ENCODE measurements at places on chromosomes 11 and 22.

- DNase-seq, result no peak
These were observed 3.9 kb downstream of the DGKZ start for GRCh38 chr11:46351148-46351547.

DNA sequence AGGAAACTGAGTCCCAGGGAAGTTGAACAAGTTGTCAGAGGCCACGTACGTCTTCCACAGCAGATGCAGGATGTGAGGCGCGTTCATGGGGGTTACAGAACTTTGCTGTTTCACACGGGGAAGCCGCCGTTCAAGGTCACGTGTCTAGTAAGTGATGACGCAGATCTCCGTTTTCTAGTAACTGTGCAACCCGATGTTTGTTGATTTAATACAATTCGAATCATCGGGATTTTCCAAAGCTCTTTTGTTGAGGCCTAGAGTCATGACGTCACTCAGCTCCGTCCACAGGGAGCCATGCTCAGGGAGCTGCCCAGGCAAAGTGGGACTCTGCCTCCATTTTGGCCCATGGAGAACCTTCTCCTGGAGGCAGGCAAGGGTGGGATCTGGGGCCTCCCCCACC lies 1121.8 kb downstream of the TBC1D22A start:
- no peak for DNase-seq

DNA sequence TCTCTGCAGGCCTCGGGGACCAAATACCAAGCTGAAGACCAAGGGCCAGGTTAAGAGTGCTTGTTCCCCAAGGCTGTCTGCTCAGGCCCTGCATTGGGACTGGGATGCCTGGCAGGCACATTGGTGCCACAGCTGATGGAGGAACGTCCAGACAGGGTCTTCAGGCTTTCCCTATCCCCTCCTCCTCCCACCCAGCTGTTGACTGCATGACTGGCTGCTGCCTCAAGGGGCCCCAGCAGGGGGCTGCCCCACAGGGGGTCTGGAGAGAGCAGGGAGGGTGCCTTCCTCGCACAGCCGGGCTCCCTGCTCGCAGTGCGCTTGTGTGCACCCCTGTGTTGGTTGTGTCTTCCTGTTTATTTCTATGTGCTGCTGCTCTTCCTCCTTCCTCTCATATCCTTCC lies 9.9 kb downstream of the RCOR2 start:
- no peak for DNase-seq

- DNase-seq, result no peak
These were observed 32.9 kb downstream of the RPS6KA4 start for GRCh38 chr11:64391839-64392238.

GRCh38 chr11:69044111-69045013 lies 4.4 kb upstream of the TPCN2 start:
- peak; percentile 58 for DNase-seq

DNA sequence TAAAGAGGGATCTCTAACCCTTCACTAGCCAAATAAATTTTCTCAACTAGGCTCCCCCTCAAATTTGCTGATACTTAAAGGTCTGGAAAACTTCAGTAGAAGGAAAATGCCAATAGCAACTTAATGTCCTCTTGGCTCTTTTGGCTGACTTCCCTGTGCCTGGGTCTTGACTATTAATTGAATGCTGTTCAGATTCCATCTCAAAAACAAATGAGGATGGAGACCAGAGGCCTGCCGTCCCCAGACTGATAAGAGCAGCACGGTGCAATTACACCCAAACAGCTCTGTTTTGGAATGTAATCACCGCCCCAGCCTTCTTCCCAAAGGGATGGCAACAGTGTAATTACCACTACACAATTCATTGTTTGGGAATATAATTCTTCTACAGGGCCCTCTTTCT lies 89.3 kb upstream of the CHRM4 start:
- no peak for DNase-seq

- no peak for DNase-seq
These were observed 782.9 kb upstream of the CCDC90B start for GRCh38 chr11:84069048-84069447.

DNA sequence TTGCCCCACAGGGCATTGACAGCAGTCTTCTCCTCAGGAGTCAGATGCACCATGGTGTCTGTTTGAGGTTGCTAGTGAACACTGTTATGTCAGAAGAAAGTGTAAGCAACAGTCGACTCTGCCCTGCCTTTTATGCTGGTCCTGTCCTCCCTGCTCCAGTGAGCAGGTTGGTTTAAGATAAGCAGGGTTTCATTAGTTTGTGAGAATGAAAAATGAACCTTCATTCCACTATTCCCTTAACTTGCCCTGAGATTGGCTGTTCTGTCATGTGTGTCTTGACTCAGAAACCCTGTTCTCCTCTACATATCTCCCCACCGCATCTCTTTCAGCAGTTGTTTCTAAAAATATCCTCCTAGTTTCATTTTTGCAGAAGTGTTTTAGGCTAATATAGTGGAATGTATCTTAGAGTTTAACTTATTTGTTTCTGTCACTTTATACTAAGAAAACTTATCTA lies at the start of gene HBD:
Gene HBD (minus strand): TSS at position 103 of the 454 bp plus-strand sequence. CDS start 50 bp downstream, at position 53.
- DNase-seq, result no peak

- no peak for DNase-seq
These were observed 11.3 kb downstream of the LSP1 start for GRCh38 chr11:1864231-1864630.

DNA sequence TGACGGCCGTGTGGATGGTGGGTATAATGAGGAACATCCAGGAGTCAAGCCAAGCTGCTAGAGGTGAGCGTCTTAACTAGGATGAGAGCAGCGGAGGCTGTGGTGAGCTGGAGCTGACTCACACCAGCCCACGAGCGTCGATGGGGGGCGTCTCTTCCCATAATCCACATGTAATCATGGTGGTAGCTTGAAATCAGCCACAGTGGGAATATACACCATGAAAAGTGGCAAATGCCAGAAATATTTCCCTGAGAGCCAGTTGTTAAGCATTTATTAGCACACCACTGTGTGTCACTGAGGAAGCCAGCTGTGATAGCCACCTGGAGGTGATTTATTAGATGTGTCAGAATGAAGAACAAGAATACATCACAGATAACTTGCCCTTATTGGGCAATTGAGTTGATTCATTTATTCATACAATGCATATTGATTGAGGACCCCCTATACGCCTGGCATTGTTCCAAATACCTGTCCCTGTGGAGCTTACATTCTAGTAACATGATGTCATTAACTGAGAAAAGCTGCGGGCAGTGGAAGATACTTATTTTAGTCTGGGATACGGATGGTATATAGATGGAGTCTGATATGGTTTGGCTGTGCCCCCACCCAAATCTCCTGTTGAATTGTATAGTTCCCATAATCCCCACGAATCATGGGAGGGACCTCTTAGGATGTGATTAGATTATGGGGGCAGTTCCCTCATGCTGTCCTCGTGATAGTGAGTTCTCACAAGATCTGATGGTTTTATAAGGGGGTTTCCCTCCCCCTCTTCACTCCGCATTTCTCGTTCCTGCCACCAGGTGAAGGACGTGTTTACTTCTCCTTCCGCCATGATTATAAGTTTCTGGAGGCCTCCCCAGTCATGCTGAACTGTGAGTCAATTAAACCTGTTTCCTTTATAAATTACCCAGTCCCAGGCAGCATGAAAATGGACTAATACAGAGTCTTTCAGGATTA lies 473.4 kb downstream of the METTL15 start:
- DNase-seq, result no peak

DNA sequence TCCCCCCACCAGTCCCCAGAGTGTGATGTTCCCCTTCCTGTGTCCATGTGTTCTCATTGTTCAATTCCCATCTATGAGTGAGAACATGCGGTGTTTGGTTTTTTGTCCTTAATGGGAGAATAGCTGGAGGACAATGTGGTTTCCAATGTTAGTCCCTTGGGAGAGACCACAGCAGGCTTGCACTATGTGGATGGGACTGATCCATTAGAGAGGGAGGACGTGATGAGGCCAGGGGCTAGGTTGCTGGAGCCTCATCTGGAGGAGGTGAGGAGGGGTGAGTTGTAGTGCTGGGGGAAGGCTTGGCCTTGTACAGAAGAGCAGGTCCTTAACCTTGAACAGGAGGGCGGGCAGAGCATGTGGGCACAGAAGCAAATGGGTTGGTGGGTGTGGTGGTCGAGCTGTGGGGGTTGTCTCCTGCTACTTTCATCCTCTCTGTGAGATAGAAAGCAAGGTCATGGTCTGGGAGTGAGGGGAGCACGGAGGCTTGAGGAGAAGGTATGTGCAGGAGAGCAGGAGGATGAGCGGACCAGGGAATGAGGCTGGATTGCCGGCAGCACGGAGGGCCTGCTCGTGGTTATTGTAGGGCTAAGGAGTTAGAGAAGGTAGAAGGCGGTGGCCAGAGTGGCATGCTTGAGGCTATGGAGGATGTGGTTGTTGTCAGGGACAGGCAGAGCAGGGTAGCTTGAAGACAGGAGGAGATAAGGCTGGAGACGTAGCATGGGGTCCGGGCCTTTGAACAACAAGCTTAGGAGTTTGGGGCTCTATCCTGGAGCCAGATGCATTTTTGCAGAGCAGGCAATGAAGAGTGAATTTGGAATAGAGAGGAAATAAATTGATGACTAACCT lies 11.2 kb upstream of the SREBF2 start:
- no peak for DNase-seq

DNA sequence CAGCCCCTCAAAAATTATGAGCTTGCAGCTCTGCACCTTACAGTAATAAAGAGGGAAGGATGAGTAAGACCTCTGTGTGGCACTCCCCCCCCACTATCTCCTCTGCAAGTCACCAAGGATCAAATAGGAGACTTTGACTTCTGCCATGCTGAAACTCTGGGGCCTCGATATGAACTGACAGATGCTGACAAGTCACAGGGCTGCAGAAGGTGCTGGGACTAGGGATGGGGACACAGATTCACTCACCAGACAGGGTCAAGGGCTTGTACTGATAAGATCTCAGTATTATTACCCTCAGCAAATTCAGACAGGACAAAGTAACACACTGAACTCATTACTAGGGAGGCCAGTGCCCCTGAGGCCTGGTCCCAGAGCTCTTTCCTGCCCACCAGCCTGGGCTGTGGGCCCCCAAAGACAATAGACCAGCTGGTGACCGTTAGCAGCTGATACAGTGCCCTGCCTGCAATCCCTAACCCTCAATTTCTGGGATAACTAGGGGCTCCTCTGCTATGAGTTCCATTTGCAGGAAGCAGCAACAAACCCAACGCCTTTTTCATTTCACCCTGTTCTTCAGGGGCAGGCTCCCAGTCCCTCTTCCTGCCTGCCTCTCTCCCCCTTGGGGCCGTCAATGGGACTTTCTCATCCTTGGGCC lies 20.1 kb downstream of the TMPRSS13 start:
- no peak for DNase-seq

- DNase-seq, result peak; percentile 81
These were observed 6.4 kb upstream of the IFITM3 start for GRCh38 chr11:326842-327580.

GRCh38 chr11:84969103-84969502 lies 658.0 kb downstream of the DLG2 start:
- DNase-seq, result no peak

DNA sequence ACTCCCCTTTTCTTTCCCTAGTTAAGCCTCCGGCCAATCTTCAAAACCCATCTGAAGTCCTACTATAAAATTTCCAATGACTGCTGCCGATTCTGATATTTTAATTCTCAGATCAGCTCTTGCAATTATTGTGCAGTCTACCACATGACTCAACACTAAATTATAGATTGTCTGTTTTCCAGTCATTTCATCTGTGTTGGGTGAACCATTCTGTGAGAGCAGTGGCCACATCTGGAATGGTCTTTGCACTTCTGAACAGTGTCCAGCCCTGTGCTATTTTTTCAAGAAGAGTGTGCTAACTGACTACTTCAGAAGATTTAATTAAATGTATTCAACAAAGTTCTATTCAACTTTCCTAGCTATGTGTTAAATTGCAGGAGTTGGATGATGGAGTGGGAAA lies 47.2 kb upstream of the MMP7 start:
- DNase-seq, result no peak

- no peak for DNase-seq
These were observed 15.9 kb upstream of the NFRKB start for GRCh38 chr11:129911298-129911697.

- no peak for DNase-seq
These were observed 40.4 kb downstream of the AMPD3 start for GRCh38 chr11:10495464-10495786.

DNA sequence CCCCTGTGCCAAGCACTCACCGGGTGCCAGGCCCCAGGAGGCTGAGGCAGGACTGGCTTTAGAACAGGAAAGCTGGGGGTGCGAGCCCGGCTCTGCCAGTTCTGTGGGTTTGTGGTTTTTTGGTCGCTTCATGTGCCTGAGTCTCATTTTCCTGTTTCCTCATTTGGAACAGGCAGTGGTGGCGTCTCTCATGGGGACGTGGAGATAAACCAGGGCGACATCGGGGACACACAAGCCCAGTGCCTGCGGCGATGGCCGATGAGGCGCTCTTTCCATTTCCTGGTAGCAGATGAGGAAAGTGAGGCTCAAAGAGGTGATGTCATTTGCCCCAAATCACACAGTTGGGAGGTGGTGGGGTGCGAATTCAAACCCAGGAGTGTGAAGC lies 20.8 kb upstream of the CHKA start:
- no peak for DNase-seq

DNA sequence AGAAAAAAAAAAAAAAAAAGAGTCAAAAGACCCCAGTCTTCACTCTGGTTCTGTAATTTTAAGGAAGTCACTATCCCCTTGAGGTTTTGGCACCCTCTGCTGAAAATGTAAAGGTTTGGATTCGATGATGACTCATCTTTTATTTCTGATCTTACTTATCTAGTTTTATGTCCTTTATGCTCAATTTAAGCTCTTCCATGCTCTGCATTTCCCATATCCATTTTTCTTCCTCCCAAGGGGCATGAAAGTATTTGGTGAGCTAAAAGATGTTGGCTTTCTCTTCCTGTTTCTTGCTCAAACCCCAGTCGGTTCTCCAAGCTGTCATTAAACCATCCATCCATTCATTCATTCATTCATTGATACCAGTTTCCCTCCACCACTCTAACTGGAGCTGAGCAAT lies 61.0 kb upstream of the CDON start:
- DNase-seq, result no peak

DNA sequence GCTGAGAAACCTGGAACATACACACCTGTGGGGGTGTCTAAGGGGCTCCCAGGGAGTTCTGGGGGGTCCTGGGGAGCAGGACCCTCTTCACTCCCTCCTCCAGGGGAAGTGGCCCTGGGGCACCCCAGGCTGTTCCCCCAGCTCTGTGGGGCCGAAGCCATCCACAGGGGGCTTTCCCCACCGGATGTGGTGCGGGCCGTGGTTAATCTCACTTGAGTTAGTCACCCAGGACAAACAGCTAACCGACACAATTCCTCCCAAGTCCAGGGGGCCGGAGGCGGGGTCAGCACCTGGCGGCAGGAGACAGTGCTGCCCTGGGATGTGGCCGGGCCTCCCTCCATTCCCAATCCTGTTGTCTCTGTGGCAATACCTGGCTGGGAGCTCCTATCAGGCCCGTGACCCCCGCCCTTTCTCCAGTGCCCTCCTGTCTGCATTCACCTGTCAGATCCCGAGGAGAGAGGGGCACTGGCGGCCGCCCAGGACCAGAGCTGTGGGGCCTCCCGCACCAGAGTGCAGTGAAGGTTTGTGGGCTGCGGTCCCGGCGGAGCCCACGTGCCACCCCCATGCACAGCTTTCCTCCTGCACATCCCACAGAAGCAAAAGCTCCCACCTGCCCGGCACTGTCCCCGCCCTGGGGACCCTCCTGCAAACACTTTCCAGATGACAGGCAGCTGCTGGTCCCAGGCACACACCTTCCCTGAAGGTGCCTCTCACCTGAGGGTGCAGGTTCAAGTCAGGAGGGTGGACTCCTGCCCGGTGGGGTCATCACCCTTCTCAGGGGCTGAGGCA lies 5.2 kb upstream of the MUC5AC start:
- no peak for DNase-seq

GRCh38 chr11:88739524-88739923 lies 326.3 kb downstream of the GRM5 start:
- peak; percentile 21 for DNase-seq

- DNase-seq, result peak; percentile 17
These were observed 100.3 kb downstream of the GUCY1A2 start for GRCh38 chr11:106917973-106918372.

- DNase-seq, result no peak
These were observed 7.7 kb downstream of the SLC35E4 start for GRCh38 chr22:30643055-30643875.

Data from OCI-LY7 (cell line).